Naive thymus-derived CD4-positive, alpha-beta T cell (primary cell): ENCODE measurements at places on chromosomes 13 and 19. TPM values are rescaled to one million over a fixed set of nuclear protein-coding genes. Genes with fewer than 3 reads are reported as not detected.

TMC4 gene
- total RNA-seq, result not detected

SLC15A1 gene
- total RNA-seq, result not detected

TSSK6 gene
- total RNA-seq, result 5.2 TPM

C5AR1 gene
- 3.7 and 4.9 TPM in 2 replicates for total RNA-seq

PRODH2 gene
- total RNA-seq, result not detected in 2 replicates

MAST1 gene
- 0.93 TPM for total RNA-seq

CCDC8 gene
- total RNA-seq, result not detected

ZNF677 gene
- 2.0 and 2.2 TPM in 2 replicates for total RNA-seq

SLC10A2 gene
- not detected in 2 replicates for total RNA-seq

POU4F1 gene
- total RNA-seq, result not detected

COL4A1 gene
- not detected for total RNA-seq

URAD gene
- not detected for total RNA-seq

RASIP1 gene
- total RNA-seq, result not detected

ACP7 gene
- not detected in 2 replicates for total RNA-seq

FUZ gene
- total RNA-seq, result 14.2 and 16.0 TPM in 2 replicates

MYPOP gene
- total RNA-seq, result 14.5 TPM

IGLON5 gene
- total RNA-seq, result not detected

NPHS1 gene
- total RNA-seq, result not detected

ZNF443 gene
- 3.2 TPM for total RNA-seq

TNFRSF19 gene
- 0.05 and 0.24 TPM in 2 replicates for total RNA-seq

PROZ gene
- not detected for total RNA-seq

SHD gene
- not detected in 2 replicates for total RNA-seq

GPATCH1 gene
- total RNA-seq, result 11.8 TPM

LGALS4 gene
- total RNA-seq, result 7.2 TPM

PSG1 gene
- not detected in 2 replicates for total RNA-seq

ALKBH6 gene
- total RNA-seq, result 32.6 TPM

ZNF57 gene
- 2.0 and 2.2 TPM in 2 replicates for total RNA-seq

RYR1 gene
- 2.6 TPM for total RNA-seq

ZC3H13 gene
- total RNA-seq, result 46.5 and 47.0 TPM in 2 replicates

TMEM91 gene
- 12.4 TPM for total RNA-seq

UNC13A gene
- 0.03 TPM for total RNA-seq

SHISA2 gene
- 1.6 TPM for total RNA-seq

ARRDC2 gene
- total RNA-seq, result 157 TPM

RNF225 gene
- 0.32 TPM for total RNA-seq

PNMA8A gene
- total RNA-seq, result not detected

MTUS2 gene
- total RNA-seq, result 0.83 TPM

MIA gene
- total RNA-seq, result 7.2 TPM

PRTN3 gene
- not detected for total RNA-seq

OSCAR gene
- total RNA-seq, result 4.4 TPM

SPIB gene
- total RNA-seq, result 0.33 and 0.94 TPM in 2 replicates

SYCN gene
- not detected for total RNA-seq

PSG6 gene
- total RNA-seq, result not detected in 2 replicates

RNF126 gene
- 96.0 TPM for total RNA-seq

RFXAP gene
- 12.7 and 14.4 TPM in 2 replicates for total RNA-seq

POU2F2 gene
- total RNA-seq, result 33.4 and 37.4 TPM in 2 replicates

MLLT1 gene
- total RNA-seq, result 39.0 TPM

LGI4 gene
- total RNA-seq, result 0.51 TPM

PNMA8B gene
- 0.24 TPM for total RNA-seq

KANK3 gene
- 1.3 TPM for total RNA-seq

MEDAG gene
- not detected for total RNA-seq

CEACAM6 gene
- total RNA-seq, result not detected

CDC42EP5 gene
- total RNA-seq, result not detected

STOML3 gene
- not detected for total RNA-seq

ATG4D gene
- 64.3 TPM for total RNA-seq

ZNF726 gene
- total RNA-seq, result 3.3 TPM

MIER2 gene
- total RNA-seq, result 23.7 and 24.6 TPM in 2 replicates

SLAIN1 gene
- 32.2 TPM for total RNA-seq

STK11 gene
- 67.7 TPM for total RNA-seq
